HS-5 (cell line): ENCODE measurements at places on chromosomes 12 and 14.

DNA sequence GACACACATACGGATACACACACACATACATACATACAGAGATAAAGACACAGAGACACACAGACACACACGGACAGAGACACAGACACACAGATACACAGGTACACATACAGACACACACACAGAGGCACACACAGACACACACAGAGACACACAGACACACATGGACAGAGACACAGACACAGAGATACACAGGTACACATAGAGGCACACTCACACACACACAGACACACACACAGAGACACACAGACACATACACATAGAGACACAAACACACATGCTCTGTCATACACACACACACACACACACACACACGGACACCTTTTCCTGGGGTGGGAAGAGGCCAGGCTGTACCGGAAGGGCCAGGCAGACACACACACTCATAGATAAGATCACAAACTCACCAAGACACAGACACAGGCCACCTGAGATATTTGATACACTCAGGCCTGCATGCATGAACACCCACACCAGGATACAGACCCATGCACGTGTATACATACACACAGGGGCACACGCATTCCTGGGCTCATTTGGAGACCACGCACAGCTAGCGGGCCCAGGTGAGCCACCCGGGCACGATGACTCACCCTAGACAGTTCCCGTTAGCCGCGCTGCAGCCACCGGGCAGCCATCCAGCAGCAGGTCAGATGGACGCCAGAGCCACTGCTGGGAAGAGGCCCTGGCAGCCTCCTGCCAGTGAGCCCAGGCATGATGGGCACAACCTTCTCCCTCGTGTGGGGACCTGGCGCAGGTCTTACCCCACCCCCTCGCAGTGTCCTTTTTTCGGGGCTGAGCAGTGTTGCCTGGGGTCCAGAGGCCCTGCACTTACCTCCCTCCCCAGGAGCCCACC is 1.8 kb upstream of the AHNAK2 start:
- no peak for DNase-seq

DNA sequence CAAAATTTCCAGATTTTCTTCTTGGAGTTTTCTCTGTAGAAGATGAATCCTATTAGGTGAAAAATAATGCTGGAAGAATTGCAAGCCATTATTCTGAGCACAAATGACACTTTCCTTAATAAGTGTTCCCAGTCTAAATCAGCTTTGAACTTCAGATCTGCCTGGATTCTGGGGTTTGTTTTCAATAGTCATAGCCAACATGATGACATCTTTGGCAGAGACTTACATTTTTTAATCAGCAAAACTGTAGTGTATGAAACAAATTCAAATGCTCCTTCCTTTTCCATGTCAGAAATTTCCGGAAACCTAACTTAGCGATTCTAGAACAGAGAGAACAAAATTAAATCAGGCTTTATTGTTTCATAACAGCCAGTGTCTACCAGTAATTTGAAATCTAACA is 88.5 kb downstream of the TSPAN8 start:
- DNase-seq: no peak

GRCh38 chr12:107178776-107179175 is 85.4 kb upstream of the CRY1 start:
- DNase-seq: no peak

- DNase-seq: no peak
Measured at GRCh38 chr14:88556581-88556980, 1.8 kb upstream of the PTPN21 start.

DNA sequence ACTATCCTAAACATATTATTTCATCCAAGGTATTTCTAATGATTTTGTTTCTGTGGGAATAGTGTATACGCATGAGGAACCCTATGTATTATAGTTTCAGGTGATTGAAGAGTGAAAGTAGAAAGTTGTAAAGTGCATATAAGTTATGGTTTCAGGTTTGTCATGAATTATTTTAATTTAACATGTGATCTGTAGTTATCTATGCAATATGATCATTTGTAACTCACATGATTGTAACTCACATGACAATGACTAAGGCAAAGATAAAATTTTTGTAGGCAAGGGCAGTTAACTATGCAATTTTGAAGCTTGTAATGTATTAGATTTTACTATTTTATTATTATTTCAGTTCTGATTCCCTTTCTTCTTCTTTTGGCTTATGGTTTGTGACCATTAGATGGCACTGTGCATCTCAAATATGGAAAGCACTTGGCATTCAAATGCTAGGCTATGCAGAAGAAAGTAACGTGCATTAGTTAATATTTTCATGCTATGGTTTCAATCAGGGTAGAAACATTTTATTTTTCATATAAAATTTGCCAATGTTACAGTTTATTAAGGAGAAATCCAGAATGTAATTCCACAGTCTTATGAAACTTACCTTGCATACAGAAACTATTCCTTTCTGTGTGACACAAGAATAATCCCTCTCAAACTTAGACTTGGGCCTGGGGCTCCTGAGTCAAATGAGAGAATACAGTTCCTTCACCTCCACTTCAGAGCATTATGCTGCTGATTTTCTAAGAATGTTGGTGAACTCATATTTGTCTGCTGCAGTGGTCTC is 15.8 kb upstream of the TMEM30B start:
- DNase-seq: no peak

GRCh38 chr12:63668028-63668799 is at the start of gene DPY19L2:
TSS of gene DPY19L2 (minus strand) at chr12:63668493. CDS start at chr12:63668393, 100 bp downstream.
- DNase-seq: peak; percentile 61

DNA sequence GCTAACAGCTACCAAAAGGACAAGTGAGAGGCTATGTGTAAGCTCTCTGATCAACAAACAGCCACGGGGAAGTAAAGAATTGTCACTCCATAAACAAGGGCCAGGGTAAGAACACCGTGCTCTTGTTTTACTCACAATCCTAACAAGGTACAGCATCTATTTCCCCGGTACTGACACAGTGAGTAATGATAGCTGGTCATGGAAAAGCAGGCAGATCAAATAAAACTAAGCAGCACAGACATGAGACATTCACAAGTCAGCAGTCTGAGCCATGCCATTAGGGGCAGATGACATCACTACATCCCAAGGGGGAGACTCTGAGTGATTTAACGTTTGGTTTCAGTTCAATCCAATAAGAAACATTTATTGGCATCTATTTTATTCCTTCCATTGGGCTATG is 54.4 kb downstream of the ARL6IP4 start:
- peak; percentile 56 for DNase-seq
